EL (cell line): ENCODE measurements at places on chromosomes 12 and 14.
A peak's percentile ranks its signal among the peaks of the same experiment; 100 is the strongest.

GRCh38 chr12:58349161-58349560 lies 407.8 kb downstream of the ATP23 start:
- no peak for DNase-seq

DNA sequence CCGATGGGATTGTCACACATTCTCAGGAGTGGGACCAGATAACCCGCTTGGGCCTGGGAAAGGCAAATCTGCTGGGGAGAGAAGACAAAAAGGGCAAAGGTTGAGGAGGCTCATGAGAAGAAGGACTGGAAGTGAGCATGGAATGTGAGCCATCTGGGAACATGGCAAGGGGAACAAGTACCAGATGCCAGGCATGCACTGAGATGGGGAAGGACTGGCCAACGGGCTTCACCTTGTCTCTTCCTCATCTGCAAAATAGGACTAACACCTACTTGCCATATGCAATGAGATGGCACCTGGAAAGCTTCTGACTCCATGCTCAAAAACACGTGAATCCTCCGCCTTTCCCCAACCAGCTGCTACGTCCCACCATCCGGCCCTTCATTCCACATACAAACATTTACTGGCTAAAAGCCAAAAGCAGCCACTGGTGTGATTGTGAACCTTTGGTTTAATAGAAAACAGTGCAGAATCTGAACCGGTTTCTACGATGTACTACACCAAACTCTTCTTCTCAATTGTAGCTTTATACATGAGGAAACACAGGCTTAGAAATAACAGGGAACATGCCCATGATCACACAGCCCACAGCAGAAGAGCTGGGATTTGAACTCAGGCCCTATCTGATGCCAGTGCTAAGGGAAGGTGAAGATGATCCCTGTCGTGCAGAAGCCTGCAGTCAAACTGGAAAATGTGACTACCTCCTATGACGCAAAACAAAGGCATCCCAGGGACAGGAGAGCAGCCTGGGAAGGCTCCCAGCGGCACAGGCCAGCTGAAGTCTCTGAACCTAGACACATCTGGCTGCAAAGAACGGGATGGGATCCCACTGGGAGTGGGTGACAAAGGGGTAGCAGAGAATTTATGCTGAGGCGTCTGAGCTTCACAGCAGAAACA lies 112.1 kb downstream of the TTC7B start:
- DNase-seq = peak; percentile 14

GRCh38 chr12:115632308-115632707 lies 645.2 kb downstream of the MED13L start:
- no peak for DNase-seq

- no peak for DNase-seq
Observed at GRCh38 chr14:72588521-72588920, 305.4 kb downstream of the DPF3 start.

GRCh38 chr12:27505761-27506160 lies 18.2 kb upstream of the PPFIBP1 start:
- no peak for DNase-seq

- DNase-seq = no peak
Observed at GRCh38 chr12:23944067-23944466, 5.4 kb downstream of the SOX5 start.

- peak; percentile 85 for DNase-seq
Observed at GRCh38 chr14:54211551-54212308, 185.1 kb upstream of the CDKN3 start.

GRCh38 chr12:120705618-120706017 lies 4.6 kb upstream of the UNC119B start:
- DNase-seq = no peak

GRCh38 chr12:49346659-49347310 lies at the start of gene DNAJC22:
Gene DNAJC22, plus strand, starts transcription at chr12:49346888. Its CDS starts 1,985 bp downstream, at chr12:49348873.
- no peak for DNase-seq

DNA sequence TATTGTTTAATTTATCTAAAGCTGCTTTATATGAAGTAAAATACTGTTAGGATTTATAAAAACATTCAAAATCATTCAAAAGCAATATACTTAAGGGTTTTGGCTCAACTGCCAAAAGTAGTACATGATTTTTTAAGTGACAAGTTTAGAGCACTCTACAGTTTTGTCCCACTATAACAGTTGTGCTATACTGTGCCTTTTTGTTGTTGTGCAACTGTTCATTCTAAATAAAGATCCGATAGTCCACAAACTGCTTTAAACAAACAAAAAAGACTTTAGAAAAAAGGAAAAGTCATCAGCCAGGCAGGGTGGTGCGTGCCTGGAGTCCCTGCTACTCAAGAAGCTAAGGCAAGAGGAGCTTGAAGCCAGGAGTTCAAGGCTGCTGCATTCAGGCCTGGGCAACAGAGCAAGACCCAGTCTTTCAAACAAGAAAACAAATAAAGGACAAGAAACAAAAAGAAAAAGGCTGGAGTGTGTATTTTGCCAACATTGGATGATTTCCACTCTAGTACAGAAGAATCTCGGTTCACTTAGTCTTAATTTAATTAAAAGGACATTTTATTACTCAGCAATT lies 7.3 kb downstream of the C2CD5 start:
- DNase-seq = no peak

GRCh38 chr14:21093769-21094681 lies 4.4 kb downstream of the ZNF219 start:
- DNase-seq = no peak

GRCh38 chr14:104320611-104321086 lies 182.3 kb downstream of the KIF26A start:
- no peak for DNase-seq
